ENCODE measurements at places on chromosomes 4 and X. TPM values are rescaled to one million over a fixed set of nuclear protein-coding genes. Genes with fewer than 3 reads are reported as not detected.

CXCL8 gene
- 2.4 TPM for total RNA-seq

CENPVL2 gene
- total RNA-seq: 0.41 TPM

KCNE5 gene
- total RNA-seq: 0.36 TPM

ETDB gene
- not detected for total RNA-seq

SH3RF1 gene
- 57.8 TPM for total RNA-seq

DUX4 gene
- total RNA-seq: not detected

PDGFRA gene
- total RNA-seq: 707 TPM

NDP gene
- total RNA-seq: 0.41 TPM

NLGN4X gene
- 0.08 TPM for total RNA-seq

S100P gene
- not detected for total RNA-seq

STOX2 gene
- total RNA-seq: 1.1 TPM

ARHGAP24 gene
- total RNA-seq: 67.6 TPM

MUC7 gene
- total RNA-seq: not detected

SPANXA2 gene
- total RNA-seq: not detected

GYPE gene
- total RNA-seq: not detected

LRCH2 gene
- total RNA-seq: 11.1 TPM

FGF13 gene
- total RNA-seq: 26.5 TPM

ADAMTS3 gene
- 5.0 TPM for total RNA-seq

NLRP2B gene
- not detected for total RNA-seq

CLDN34 gene
- total RNA-seq: not detected

BEND2 gene
- total RNA-seq: not detected

AFP gene
- 0.90 TPM for total RNA-seq

VCX gene
- total RNA-seq: not detected

PRKX gene
- total RNA-seq: 7.5 TPM

PSAPL1 gene
- not detected for total RNA-seq

AKAP14 gene
- total RNA-seq: not detected

CXCR3 gene
- total RNA-seq: not detected

TCEAL4 gene
- total RNA-seq: 100 TPM

ETDA gene
- total RNA-seq: not detected

FHL1 gene
- total RNA-seq: 41.9 TPM

GABRE gene
- 29.4 TPM for total RNA-seq

ADGRG4 gene
- not detected for total RNA-seq

BCORL1 gene
- 1.9 TPM for total RNA-seq

CNGA1 gene
- not detected for total RNA-seq

STIM2 gene
- 31.2 TPM for total RNA-seq

ZNF732 gene
- 0.57 TPM for total RNA-seq

COQ2 gene
- 7.4 TPM for total RNA-seq

SPARCL1 gene
- not detected for total RNA-seq

WDR17 gene
- total RNA-seq: 2.6 TPM

PLRG1 gene
- 79.6 TPM for total RNA-seq

ZMAT1 gene
- 0.18 TPM for total RNA-seq
